ENCODE measurements at places on chromosomes 4 and X.
A peak's percentile ranks its signal among the peaks of the same experiment; 100 is the strongest.

GRCh38 chrX:48971249-48972219 is at the start of gene KCND1:
Gene KCND1, minus strand, starts transcription at chrX:48971844. Its CDS starts 1,573 bp downstream, at chrX:48970271.
- DNase-seq, result no peak

DNA sequence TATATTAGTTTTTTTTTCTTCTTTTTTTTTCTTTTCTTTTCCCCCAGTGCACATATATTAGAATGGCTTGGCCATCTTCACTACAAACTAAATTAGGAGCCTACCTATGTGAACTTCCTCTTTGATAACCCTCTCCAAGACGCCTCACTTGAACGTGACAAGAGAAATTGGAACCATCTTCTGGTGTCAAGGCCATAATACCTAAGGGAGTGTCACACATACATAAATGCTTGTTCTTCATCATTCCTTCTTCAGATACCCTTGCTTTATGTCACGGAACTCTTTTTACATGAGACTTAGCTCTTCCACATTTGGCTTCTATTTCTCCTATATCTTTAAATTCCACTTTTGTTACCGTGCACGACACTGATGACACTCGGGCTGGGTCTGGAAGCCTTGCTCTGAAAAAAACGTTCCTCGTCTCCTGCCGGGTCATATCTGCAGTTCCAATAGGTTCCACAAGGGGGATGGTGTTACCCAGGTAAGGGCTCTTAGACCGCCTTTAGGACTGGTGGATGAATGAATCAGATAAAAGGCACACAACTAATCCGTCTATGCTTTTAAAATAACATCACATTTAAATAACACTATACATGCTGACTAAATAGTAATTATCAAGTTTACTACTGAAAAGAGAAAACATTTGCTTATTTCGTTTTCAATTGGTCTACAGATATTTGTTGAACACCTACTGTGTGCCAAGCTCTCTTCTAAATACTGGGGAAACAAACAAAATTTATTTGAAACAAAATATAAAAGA is 19.9 kb downstream of the DGAT2L6 start:
- DNase-seq, result peak; percentile 14

DNA sequence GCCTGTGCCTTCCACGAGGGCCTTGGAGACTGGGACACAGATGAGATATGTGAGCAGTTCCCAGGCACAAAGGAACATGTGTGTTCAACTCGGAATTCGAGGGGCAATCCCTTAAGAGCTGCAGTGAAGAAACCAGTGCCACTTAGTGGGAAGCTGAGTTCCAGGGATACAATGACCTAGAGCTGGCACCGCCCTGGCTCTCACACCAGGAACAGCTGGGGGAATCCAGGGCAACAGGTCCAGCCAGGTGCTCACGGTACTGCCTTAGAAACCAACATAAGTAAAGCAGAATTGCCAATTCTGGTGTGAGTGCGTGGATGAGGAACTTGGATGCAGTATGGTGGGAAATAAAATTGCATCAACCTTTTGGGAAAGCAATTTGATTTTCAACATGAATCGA is 122.9 kb downstream of the AFAP1 start:
- no peak for DNase-seq

GRCh38 chr4:123546573-123547060 is 150.0 kb downstream of the SPRY1 start:
- DNase-seq, result no peak

- DNase-seq, result no peak
Measured at GRCh38 chr4:119688446-119688845, 59.8 kb upstream of the PDE5A start.

All from activated B cell treated with CpG ODN at 0.5 μM for 24 hours (primary cell).